ENCODE measurements at places on chromosomes 3 and 15. TPM values are rescaled to one million over a fixed set of nuclear protein-coding genes. Genes with fewer than 3 reads are reported as not detected.

- no peak for DNase-seq
Observed at GRCh38 chr3:64501298-64501906, 186.4 kb downstream of the ADAMTS9 start.

DNA sequence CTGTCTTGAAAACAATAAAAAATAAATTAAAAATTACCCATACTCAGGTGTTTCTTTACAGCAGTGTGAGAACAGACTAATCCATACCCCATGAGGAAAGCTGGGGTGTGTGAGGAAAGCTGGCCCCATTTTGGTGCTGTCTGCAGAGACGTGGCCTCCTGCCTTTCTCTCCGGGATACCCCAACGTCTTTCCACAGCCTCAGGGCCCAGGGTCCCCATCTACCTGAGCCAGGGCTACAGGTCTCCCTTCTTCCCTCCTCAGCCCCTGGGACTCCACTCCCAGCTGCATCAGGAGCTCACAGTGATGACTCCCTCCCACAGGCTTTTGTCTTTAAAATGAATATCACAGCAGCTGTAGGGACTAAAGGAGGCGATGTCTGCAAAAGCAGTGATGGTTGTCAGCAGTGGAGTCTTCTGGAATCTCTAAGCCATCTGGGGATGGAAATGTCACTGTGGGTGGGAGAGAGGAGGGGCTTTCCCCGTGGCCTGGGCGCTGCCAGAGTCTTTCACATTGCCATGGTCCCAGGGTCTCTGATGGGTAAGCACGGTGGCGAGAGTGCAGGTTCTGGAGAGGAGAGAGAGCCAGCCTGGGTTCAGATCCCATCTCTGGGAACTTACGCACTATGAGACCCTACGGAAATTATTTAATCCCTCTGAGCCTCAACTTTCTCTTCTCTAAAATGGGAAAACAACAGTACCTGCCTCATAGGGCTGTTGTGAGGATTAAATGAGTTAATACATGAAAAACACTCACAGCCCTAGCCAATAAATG lies 259.3 kb downstream of the PLCL2 start:
- no peak for DNase-seq

DNA sequence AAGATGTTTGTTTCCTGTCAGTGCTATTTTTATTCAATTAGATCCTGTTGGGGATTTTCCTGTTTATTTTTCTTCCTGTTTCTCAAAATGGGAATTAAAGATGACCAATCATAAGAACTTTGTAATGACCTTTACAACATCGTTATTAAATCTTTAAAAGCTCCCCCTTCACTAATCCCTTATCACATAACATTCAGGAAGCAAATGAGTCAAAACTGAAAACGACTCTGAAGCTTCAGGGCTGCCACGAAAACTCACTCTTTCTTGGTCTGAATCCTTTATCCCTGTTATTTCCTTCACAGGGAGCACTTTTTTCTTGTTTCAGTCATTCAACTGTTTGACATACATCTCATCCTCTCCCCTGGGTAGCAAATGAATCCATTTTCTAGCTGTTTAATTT lies 75.8 kb upstream of the MB21D2 start:
- DNase-seq, result no peak

Gene SNURF
- polyA plus RNA-seq, result 3.1 TPM

GRCh38 chr15:101293122-101293521 lies 1.9 kb downstream of the SNRPA1 start:
- no peak for DNase-seq

DNA sequence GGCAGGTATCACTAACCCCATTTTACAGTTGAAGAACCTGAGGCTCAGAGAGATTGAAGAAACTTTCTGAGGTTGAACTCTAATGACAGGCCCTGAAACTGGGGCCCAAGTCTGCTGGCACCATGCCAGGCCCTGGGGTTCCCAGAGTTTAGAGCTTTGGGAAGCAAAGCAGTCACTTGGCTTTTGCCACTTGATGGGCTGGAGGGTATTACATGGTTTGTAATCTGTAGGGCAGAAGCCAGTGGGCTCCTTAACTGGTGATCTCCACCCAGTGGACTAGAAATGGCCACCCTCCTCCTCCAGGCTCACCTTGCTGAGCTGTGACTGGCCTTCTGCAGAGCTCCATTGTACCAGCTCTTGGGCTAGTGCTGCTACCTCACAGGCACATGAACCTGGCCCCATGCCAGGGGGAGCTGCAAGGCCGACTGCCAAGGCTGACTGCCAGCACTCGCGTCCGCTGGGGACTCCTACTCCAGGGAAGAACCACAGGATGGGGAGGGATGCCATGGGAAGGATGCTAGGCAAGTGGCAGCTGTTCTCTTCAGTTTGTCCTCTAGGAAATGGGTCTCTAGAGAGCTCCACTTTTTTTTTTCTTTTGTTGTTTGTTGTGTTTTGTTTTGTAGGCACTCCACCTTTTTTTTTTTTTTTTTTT lies 104.8 kb downstream of the ETFA start:
- no peak for DNase-seq

Gene IQCF5
- not detected for polyA plus RNA-seq

GRCh38 chr3:136982520-136983138 lies 24.8 kb downstream of the IL20RB start:
- no peak for DNase-seq

- no peak for DNase-seq
Observed at GRCh38 chr3:52892625-52893311, 4.6 kb downstream of the STIMATE start.

Gene ACAN
- polyA plus RNA-seq, result 0.85 TPM

Gene ACTR8
- 33.0 TPM for polyA plus RNA-seq

DNA sequence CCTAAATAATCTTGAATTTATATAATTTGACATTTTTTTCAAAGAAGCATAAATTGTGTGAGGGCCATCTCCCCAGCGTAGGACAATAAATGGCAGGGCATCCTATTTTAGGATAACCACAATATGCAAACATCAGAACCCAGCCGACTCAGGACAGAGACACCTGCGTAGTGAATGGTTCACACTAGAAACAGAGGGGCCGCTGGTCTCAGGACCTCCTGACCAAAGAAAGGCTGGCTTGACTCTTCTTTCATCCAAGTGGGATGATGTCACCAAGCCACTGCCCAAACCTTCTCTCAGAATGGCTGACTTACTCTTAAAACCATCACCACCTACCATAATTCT lies 162.1 kb downstream of the FOXP1 start:
- no peak for DNase-seq

- peak; percentile 87 for DNase-seq
Observed at GRCh38 chr3:14460342-14461005, 58.1 kb downstream of the SLC6A6 start.

- no peak for DNase-seq
Observed at GRCh38 chr15:84800365-84800806, 16.8 kb upstream of the ALPK3 start.

GRCh38 chr3:175672119-175672689 lies 813.1 kb downstream of the NAALADL2 start:
- DNase-seq, result no peak
